ENCODE measurements at places on chromosomes 12 and 14. TPM values are rescaled to one million over a fixed set of nuclear protein-coding genes. Genes with fewer than 3 reads are reported as not detected.

DNA sequence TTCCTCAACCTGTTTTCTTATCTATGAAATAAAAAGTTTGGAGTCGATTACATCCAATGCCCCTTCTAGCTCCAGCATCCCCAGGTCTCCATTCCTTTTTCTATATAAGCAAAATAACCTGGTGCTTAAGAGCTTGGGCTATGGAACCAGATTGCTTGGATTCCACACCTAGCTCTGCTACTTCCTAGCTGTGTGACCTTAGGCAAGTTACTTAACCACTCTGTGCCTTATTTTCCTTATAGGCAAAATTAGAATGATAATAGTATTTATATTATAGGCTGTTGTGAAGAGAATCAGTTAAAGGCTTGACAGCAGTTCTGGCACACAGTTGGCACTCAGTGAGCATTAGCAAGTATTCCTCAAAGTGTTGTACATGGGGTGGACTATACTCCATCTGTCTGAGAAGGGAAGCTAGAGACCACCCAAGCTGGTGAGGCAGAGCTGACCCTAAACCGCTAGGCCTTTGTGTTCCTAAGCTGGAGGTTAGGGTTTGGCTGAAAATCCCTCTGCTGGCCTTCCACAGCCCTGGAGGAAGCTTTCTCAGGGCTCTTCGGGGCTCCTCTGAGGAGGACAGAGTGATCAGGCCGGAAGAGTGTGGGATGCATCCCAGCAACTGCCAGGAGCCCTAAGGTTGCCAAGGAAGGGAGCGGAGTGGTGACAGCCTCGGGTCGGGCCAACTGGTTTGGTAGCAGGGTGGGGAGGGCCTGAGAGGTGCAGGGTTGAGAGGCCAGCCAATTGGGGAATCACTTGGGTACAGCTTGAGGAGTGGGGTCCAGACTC, 6.0 kb upstream of the KRT4 start:
- no peak overlapping the region for H3K4me3 ChIP-seq
- no peak for DNase-seq
- no peaks in the 10 kb centered on the region for H3K36me3 ChIP-seq
- no peaks in the 10 kb centered on the region for H3K4me1 ChIP-seq

DNA sequence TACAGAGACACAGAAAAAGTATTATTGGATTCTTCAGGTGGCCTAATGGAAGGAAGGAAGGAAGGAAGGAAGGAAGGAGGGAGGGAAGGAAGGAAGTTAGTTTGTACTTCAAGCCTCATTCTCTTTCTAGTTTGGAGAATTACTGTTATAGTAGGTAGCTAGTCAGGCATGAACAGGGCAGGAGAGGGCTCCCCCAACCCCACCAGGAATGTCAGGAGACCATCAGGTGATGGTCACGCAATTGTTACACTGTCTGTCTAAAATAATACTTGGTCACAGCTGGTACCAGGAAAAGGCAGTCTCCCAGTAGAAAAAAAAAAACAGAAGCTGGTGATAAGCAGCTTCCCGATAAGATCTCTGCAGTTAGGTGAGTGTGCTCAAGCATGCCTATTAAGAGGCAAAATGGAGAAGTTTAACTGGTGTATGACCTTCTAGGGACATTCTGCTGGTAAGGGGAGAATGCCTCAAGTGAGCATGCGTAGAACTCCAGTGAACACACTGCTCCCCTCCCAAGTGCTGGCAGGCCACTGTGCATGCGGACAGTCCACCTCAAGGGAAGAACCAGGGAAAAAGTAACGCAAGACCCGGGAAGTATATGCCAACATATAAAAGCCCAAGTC, 358.4 kb upstream of the SOX5 start:
- no peak for DNase-seq
- no peaks in the 10 kb centered on the region for H3K36me3 ChIP-seq
- no peaks in the 10 kb centered on the region for H3K4me1 ChIP-seq
- H3K27ac ChIP-seq, result no peak overlapping the region
- H3K27me3 ChIP-seq, result no peaks in the 10 kb centered on the region
- H3K4me3 ChIP-seq, result no peak overlapping the region

GRCh38 chr14:51552768-51553404, 98.8 kb upstream of the FRMD6 start:
- H3K36me3 ChIP-seq, result no peaks in the 10 kb centered on the region
- H3K27me3 ChIP-seq, result no peaks in the 10 kb centered on the region

GRCh38 chr12:8677362-8677761, 14.7 kb upstream of the MFAP5 start:
- no peaks in the 10 kb centered on the region for H3K4me1 ChIP-seq
- H3K27me3 ChIP-seq, result peaks cover 4% of the 10 kb centered on the region
- H3K4me3 ChIP-seq, result no peak overlapping the region
- no peak for DNase-seq

MFAP5 gene
- 3.4 TPM for total RNA-seq
